Upper lobe of left lung (tissue), 6 donors: ENCODE measurements at places on chromosomes 7 and 10. TPM values are rescaled to one million over a fixed set of nuclear protein-coding genes. Genes with fewer than 3 reads are reported as not detected.

ZNF727 gene
- total RNA-seq = 1.6 TPM

OR2A1 gene
- total RNA-seq = 0.14 TPM

SLC13A4 gene
- total RNA-seq = not detected

MSMB gene
- total RNA-seq = not detected

GRCh38 chr10:31698181-31698830 is 230.3 kb downstream of the ARHGAP12 start:
- peak; percentile 64 for DNase-seq

GRCh38 chr10:79372871-79373270 is 25.6 kb downstream of the PPIF start:
- no peak for DNase-seq

- DNase-seq = no peak
Measured at GRCh38 chr10:85447690-85448089, 918.9 kb downstream of the GRID1 start.

DNA sequence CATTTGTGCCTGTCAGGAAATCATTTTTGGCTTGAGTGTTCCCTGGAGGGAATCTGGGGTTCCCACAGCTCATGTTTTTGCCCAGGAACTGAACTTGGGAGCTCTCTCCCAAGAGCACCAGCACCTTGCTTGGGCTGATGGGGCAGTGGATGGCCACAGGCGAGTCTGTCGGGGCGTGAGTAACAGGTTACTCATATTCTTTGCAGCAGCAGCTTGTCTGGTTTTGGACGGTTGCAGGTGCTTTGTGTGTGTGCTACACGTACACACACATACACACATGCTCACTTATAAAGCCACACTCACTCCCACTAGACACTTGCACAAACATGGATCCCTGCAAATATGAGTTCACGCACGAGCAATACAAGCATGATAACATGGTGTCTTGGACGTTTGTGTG is 2.9 kb upstream of the PALD1 start:
- DNase-seq = no peak

DNA sequence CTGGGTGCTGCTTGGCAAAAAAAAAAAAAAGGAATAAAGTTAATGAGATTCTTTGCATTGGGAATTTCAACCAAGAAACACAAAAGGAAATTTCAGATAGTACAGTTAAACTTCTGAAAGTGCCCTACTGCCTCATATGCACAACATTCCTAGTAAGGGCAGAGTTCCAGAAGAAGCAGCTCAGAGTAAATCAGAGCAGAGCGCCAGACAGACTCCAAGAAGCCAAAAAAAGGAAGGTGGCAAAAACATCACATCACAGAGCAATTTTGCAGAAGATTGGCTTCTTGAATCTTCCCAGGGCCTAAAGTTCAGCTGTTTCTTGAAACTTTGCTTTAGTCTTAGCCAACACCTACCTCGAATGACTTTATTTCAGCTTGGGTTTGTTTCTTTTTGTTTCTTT is 544.1 kb downstream of the XPNPEP1 start:
- DNase-seq = no peak

DNA sequence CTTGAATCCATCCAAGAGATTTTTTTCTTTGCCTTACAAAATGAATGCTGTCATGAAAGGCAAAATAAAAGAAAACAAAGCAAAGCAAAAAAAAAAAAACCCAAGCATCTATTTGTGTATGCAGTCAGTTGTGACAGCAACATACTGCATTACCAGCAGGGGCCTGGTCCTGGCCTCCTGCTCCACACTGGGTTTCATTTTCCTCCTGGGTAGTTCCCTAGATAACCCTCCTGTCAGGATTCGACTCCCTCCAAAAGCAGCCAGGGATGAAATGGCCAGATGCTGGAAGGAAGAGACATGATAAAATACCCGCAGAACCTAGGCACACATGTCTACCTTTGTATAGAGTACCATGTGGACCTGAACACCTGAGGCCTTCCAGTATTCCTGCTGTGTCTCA is 148.6 kb downstream of the NRCAM start:
- DNase-seq = no peak
